GM03348 (cell line): ENCODE measurements at places on chromosomes 4 and X.
A peak's percentile ranks its signal among the peaks of the same experiment; 100 is the strongest.

DNA sequence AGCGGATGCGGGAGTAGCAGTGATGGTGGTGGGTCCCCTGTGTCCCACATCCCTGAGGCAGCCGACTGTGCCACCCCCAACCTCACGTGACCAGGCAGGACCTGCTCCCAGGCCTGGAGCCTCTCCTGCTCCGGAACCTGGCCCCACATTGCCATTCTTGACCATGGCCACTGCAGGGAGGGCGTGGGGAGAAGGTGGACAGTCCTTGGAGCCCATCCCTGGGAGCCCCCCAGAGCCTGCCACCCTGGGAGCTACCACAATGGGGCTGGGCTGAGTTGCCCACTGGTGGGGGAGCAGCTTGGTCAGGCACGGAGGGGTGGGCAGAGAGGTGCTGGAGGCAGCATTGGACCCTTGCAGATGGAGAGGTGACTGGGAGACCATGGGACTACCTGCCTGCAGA, 36.8 kb downstream of the TMPRSS11A start:
- no peak for DNase-seq

GRCh38 chrX:10929747-10930146, 181.4 kb upstream of the HCCS start:
- DNase-seq: no peak

DNA sequence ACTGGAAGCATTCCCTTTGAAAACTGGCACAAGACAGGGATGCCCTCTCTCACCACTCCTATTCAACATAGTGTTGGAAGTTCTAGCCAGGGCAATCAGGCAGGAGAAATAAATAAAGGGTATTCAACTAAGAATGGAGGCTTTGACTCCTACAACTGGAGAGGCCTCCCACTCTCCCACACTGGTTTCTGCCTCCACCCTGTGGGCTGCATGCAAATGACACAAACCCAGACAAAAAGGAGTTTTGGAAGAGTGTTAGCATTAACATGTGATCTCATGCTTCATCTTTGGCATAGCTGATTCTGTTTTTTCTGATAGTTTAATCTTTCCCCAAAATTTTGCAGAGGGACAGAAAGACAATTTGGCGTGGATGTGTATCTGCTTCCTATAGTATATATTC, 80.8 kb upstream of the IQCM start:
- DNase-seq: peak; percentile 67

GRCh38 chr4:151143162-151143561, 43.7 kb downstream of the RPS3A start:
- DNase-seq: no peak

- DNase-seq: peak; percentile 3
Measured at GRCh38 chr4:181213551-181213950, 1029.7 kb upstream of the TENM3 start.

DNA sequence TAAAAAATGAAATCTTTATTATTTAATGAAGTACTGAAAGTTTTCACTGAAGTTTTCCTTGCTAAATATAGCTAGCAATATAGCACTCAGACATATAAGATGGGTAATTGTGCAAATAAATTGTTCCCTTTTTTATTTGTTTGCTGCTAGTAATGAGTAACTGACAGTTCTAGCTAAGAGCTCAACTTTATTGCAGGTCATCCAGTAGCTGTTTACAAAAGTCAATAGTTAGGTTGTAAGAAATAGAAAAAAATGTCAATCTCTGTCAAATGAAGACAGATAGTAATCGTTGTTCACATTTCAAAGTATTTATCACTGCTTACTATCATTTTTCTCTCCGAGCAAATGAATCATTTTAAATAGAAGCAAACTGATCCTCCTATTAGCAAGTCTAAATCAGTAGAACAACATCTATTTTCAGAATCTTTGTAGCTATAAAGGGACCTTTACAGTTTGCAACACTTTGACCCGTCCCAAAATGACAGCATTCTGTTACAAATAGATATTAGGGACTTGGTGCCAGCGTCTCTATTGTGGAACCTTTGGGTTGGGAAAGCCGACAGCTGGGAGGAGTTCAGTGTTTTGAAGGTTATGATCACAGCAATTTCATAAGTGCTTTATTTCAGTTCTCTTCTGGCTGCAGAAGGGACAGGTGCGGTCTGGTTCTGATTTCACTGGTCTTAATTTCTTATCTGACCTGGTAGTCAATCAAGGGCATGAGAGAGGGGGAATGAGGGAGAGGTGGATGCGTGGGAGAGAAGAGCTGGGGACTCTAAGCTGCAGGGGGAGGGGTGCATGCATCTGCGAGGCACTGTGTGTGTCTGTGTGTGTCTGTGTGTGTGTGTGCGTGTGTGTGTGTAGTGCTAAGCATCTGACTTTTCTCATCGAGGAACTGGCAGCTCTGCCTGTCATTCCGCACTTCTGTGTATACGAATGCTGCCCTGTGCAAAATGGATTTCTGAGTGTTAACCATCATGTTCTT, 227.9 kb upstream of the PITX2 start:
- DNase-seq: no peak

DNA sequence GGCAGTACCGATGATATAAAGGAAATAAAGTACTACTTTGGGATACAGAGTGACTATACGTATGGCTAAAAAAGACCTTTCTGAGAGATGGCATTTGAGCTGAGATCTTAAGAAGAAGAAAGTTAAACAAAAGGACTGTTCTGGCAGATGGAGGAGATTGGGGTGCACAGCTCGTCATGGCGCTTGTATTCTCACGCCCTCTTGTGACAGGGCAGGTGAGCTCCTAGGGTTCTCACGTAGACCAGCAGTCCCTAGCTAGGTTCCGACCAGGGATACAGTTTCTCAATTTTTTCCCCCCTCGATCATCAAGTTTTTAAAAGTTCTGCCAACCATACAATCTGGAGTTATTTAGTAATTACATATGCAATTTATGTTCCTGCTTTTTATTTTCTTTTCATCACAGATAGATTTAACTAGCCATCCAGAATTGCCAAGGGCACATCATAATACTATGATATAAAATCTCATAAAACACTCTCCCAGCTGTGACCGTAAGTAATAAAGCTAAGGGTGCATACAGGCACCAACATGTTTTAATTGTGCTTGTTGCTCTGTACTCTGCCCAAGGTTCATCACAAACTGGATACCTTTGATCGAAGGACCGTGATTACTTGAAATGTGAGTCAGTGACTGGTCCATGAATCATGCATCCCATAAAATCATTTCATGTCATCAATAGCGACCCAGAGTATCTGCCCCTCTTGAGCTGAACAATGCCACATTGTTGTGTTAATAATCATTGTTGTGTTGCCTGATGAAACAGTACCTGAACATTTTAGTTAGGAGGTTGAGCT, 69.4 kb upstream of the ZNF518B start:
- DNase-seq: no peak

DNA sequence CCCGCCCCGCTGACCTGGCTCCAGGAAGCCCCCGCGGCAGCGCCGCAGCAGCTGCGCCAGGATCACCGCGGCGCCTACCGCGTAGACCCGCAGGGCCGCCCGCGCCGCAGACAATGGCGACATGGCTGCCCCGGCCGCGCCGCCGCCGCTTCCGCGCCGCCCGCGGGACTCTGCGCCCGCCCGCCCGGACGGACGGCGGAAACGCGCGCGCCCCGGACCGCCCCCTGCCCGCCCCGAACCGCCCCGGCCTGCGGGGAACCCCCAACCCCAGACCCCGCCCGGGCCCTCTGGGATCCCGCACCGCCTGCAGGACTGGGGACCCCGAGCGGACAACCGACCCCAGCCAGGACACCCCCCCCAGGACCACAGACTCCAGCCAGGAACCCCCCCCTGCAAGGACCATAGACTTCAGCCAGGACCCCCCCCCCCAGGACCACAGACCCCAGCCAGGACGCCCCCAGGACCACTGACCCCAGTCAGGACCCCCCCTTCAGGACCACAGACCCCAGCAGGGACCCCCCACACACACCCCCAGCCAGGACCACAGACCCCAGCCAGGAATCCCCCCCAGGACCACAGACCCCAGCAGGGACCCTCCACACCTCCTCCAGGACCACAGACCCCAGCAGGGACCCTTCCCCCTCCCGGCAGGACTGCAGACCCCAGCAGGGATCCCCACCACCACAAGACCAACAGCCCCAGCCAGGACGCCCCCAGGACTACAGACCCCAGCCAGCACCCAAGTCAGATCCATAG, at the start of the genes DHRSX and ZBED1:
TSS of gene DHRSX (minus strand) at position 174 of the 756 bp plus-strand sequence. CDS start at position 123, 51 bp downstream.
TSS of gene ZBED1 (minus strand) at position 174 of the 756 bp plus-strand sequence. CDS start 10,257 bp downstream, outside the sequence.
- DNase-seq: peak; percentile 89

GRCh38 chr4:169567916-169568315, 44.5 kb downstream of the NEK1 start:
- no peak for DNase-seq
